Naive thymus-derived CD4-positive, alpha-beta T cell (primary cell): ENCODE measurements at places on chromosomes 5 and 9. TPM values are rescaled to one million over a fixed set of nuclear protein-coding genes. Genes with fewer than 3 reads are reported as not detected.

The ZDHHC11B gene
- 1.6 TPM for total RNA-seq

The LCN1 gene
- not detected for total RNA-seq

The DAB2IP gene
- 0.15 TPM for total RNA-seq

The EFNA5 gene
- not detected in 2 replicates for total RNA-seq

The DCTN4 gene
- total RNA-seq, result 88.2 TPM

The PDE4D gene
- total RNA-seq, result 38.8 TPM

The CHMP5 gene
- total RNA-seq, result 70.2 and 74.6 TPM in 2 replicates

The TNC gene
- total RNA-seq, result not detected

The DCANP1 gene
- 0.16 TPM for total RNA-seq

The NR5A1 gene
- total RNA-seq, result not detected

The ORM1 gene
- total RNA-seq, result 0.29 TPM in 1 of 2 replicates, not detected in the other
